Stimulated activated CD8-positive, alpha-beta memory T cell treated with anti-CD3 and anti-CD28 coated beads, Interleukin-4, amount 100 ng/mL, for 48 hours (primary cell): ENCODE measurements at places on chromosomes 5 and 9.

DNA sequence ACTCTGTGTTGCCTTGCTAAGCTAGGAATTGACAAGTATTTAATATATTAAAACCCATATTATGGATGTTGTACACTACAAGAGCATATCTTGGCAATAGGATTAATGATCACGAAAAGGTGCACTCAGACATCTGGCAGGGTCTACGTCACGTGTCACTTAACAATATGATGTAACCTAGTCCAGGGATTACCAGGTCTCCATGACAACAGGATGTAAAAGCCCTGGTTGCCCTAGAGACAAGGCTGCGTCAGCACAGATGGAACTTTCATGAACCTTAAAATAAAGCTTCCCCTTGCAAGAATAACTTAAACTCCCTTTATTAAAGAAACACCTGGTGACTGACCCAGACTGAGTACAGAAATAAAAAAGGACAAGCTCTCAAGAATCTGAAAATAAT, 717.8 kb downstream of the CDH18 start:
- DNase-seq, result no peak

- no peak for DNase-seq
Observed at GRCh38 chr9:2055203-2055658, 40.1 kb downstream of the SMARCA2 start.

DNA sequence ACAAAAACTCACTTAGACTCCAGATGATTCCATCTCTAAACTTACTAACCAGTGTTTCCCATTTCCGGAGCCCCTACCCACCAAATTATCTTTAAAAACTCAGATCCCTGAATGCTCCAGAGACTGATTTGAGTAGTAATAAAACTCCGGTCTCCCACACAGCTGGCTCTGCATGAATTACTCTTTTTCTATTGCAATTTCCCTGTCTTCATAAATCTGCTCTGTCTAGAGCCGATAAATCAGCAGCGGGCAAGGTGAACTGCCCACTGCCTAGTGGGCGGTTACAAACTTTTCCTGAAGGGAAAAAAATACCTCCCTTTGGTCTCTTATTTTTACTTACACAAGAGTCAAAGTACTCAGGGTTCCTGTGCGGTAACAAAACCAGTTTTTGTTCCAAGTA, 624.4 kb upstream of the RORB start:
- no peak for DNase-seq

GRCh38 chr9:105431424-105432246, 16.2 kb upstream of the FSD1L start:
- no peak for DNase-seq

DNA sequence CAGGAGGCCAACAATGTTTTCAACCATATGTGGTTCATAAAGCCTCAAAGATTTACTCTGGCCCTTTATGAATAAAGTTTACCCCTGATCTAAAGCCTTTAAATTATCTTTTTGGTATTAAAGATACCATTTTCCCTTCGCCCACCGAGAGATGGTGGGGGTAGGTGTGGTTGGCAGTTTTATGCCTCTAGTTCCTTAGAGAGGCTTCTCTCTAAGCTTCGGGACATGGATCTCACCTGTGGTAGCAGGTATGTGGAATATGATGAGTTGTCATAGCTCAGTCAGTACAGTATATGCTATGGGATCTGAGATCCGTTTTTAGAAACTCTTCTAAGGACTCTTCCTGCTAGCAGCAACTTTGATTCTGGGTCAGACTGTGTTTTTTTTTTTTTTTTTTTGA, 2.3 kb downstream of the UQCRQ start:
- no peak for DNase-seq

DNA sequence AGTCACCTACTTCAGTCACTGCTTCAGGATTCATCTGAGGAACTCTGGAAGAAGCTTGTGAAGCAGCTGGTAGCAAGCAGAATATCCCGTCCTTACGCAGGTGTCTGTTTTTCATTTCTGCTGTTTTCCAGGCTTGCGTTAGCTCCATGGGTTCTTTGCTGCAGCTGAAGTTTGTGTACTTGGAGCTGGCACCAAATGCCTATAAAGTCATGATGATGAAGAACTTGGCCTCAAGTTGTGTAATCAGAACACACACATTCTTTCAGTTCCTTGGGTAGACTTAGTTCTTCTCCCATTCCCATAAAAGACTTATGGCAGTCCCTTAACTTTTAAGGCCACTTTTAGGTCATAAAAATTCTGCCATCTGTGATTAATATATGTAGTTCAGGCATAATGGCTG, 116.7 kb downstream of the LRRC70 start:
- DNase-seq, result no peak

DNA sequence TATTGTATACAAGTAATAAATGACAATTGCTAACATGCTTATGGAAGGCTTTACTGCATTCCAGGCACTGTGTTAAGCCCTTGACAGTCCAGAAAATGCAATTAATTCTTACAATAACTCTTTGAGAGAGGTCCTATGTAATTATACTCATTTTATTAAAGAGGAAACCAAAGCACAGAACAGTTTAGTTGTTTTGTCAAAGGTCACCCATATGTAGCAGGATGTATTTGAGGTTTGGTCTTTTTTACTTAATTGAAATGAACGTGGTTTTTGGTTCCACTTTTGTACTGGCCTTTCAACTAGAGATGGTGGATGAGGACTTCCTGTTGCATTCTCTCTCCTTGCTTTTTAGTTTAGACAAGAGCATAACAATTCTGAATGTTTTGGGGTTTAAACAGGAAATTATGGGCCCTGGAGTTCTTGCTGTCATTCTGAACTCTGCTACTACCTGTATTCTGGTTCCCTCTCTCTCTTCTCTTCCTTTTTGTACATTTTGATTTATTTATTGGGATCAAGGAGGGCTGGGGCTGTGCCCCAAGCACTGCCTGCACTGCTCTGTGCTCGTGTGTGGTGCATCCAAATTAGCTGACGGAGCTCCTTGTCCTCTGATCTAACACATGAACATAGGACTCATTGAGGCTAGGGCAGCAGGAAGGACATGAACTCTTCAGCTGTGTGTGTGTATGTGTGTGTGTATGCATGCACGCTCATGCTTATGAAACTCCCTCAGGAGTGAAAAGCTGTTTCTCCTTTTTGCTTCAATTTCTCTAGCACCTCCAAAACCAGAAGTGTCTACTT, 47.4 kb downstream of the SLC28A3 start:
- DNase-seq, result no peak

DNA sequence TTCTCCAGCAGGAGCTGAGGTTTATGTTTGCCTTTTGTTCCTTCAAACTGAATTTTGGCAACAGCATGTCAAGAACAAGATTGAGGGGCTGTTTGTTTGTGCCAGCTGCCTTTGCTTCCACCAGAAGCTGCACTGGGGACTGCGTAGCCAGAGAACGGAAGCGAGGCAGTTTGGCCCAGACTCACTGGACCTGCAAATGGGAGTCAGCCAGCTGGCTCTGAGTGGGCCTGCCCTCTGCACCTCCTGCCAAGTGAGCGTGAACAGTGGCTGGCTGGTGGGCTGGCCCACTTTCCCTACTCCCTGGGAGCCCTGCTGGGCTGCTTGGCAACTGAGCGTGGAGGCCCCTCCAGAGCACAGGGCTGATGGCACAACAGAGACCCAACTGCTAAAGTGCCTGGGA, 111.6 kb downstream of the GALNT10 start:
- no peak for DNase-seq

DNA sequence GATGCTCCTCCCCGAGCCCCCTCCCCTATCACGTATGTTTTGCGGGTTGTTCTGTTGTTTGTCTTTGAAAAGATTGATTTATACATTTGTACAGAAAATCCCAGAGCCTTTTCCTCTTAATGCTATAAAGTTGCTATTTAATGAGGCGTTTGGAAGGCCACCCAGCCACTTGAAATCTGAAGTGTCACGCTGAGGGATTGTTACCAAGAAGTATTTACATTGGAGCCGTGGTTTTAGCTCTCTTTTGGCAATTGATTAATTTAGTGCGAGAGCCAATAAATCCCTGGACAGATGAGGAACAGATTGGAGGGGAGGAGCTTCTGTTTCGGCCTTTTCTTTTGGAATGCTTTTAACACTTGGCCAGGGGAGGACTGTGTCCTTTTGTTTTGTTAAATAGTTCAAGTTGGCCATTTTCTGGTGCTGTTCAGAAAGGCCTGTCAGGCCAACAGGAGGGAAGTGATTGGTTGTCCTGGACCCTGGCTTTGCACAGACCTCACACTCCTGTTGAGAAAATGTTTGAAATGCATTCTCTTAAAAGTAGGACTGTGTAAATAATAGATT, 250.2 kb downstream of the PDZD2 start:
- DNase-seq, result no peak

DNA sequence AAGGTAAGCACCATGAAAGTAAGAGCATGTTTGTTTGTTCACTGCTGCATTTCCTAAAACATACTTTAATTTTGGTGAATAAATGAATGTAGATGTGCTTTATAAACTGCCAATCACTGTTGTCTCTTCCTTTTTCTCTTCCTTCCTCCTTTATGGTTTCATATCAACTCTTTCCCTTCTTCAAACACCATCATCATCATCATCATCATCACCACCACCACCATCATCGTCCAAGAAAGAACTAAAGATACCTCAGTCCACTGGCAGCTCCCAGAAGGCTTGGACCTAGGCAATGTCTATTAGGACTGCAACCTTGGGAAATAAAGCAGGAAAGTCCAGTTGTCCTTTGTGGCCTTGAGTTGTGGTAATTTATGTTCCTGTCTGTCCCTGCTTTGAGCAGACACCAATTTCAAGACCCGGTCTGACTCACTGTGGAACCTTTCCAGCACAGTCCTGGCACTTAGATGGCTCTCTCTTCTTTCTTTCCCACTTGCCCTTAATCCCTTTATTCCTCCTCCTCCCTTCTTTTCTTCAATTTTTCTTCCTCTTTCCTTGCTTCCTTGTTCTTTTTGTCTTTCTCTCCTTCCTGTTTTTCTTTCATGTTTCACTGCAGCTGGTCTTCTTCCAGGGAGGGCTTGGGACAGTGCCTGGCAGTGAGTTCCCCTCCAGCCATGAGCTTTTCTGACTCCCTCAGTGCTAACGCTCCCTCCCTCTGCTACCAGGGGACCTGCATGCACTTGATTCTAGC, 99.3 kb downstream of the ANGPTL2 start:
- DNase-seq, result no peak

GRCh38 chr9:77667151-77667550, 19.0 kb upstream of the GNA14 start:
- DNase-seq, result no peak

- no peak for DNase-seq
Observed at GRCh38 chr5:142670804-142671203, 15.1 kb downstream of the FGF1 start.

- no peak for DNase-seq
Observed at GRCh38 chr5:137273511-137273910, 225.6 kb downstream of the SPOCK1 start.

DNA sequence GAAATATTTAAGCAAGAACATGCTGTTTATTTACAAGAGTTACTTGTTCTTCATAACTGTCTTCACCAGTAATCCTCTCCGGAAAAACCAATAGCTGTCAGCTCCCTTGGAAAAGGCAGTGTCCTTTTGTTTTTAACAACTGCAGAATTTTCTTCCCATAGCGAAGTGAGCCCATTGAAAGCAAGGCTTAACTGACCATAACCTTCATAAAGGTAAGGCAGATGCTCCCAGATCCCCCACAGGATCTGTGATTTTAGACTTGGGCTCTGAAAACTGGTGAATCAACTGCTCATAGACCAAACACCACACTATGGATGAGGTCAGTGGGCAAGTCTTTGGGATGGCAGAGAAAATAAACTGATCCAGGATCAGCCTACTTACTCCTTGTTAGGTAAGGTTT, 155.0 kb downstream of the GLIS3 start:
- no peak for DNase-seq

GRCh38 chr5:119019501-119019900, 31.2 kb upstream of the DTWD2 start:
- no peak for DNase-seq

GRCh38 chr5:90446961-90447360, 27.6 kb downstream of the MBLAC2 start:
- no peak for DNase-seq

DNA sequence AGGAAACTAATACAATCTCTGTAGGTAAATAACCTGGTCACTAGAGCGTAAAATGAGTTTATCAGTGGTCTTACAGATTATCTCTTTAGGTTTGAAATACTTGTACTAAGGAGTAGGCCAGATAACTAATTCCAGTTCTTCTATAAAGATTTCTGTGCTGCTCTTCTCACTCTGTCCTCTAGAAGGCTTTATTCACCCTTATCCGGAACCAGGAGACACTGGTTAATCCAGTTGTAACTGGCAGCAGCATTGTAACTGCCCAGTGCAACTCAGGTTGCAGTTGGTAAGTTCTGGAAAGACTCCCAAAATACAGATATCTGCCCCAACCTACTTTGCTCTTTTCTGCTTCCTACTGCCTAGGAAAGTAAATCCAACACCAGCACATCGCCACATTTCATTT, 19.8 kb downstream of the C5orf22 start:
- no peak for DNase-seq

- DNase-seq, result no peak
Observed at GRCh38 chr9:21316032-21316842, 11.1 kb upstream of the IFNA5 start.
